ENCODE measurements at places on chromosomes 11 and 22. TPM values are rescaled to one million over a fixed set of nuclear protein-coding genes. Genes with fewer than 3 reads are reported as not detected.

MMP12 gene
- total RNA-seq, result not detected

TEX12 gene
- not detected for total RNA-seq

TPBGL gene
- total RNA-seq, result not detected

DUSP8 gene
- not detected for total RNA-seq

SLC43A3 gene
- total RNA-seq, result 153 TPM

TRPM5 gene
- total RNA-seq, result not detected

- no peak for DNase-seq
These were observed 30.8 kb downstream of the MYH9 start for GRCh38 chr22:36356708-36357624.

GRCh38 chr11:4181782-4182721 is 87.5 kb downstream of the RRM1 start:
- DNase-seq, result peak; percentile 34

GRCh38 chr11:28490773-28491382 is 382.7 kb downstream of the METTL15 start:
- no peak for DNase-seq

DNA sequence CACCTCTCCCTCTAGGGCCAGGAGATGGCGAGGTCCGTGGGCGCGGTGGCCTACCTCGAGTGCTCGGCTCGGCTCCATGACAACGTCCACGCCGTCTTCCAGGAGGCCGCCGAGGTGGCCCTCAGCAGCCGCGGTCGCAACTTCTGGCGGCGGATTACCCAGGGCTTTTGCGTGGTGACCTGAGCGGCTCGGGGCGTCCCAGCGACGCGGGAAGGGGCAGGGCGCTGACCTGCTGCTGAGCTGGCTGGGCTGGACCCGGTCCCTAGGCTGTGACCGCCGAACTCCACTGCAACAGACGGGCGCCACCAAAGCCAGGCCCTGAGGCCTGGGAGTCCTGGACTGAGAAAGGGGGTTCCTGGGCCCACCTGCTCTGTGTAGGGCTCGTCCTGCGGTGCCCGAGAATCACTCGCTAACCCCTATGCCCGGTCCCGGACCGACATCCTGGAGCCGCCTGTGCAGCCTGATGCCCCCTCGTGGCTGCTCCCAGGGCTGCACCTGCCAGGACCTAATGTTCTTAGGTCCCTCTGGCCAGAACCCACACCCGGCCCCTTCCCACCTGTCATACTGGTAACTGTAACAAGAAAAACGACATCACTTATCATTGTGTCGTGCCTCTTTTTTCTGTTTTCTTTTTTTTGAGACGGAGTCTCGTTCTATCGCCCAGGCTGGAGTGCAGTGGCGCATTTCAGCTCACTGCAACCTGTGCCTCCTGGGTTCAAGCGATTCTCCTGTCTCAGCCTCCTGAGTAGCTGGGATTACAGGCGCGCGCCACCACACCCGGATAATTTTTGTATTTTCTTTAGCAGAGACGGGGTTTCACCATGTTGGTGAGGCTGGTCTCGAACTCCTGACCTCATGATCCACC is 15.0 kb downstream of the RHOD start:
- DNase-seq, result peak; percentile 33

DNA sequence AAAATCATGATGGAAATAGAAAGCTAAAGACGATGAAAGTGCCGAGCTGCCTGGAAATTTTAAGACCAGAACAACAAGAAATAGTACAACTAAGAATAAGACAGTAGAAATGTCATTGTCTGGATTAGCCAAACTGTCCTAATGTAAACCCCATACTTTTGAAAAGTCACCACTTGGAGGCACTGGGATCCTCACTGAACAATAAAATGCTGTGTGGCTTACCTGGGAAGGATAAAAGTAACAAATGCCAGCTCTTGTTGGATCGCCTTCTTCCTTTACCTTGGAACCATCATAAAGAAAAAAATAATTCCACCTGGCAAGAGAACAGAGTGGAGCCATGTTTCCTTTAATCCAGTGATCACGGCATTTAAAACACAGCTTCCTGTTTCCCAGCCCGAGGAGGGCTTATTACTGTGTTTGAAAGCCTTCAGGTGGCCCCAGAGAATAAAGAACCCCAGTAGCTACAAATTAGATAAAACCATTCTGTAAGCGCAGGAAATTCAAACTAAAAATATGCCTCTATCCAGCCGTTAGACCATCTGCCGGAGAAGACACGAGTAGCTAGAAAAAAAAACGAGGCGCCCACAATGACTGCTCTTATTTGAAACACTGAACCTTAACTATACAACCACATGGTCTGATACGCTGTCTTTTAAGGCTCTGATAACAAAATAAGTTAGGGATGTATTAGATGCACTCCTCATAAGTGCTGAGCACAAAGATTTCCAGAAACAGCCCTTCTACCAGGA is 4.4 kb downstream of the HPS4 start:
- no peak for DNase-seq

GRCh38 chr11:126636911-126637794 is 281.7 kb downstream of the ST3GAL4 start:
- DNase-seq, result peak; percentile 65

DNA sequence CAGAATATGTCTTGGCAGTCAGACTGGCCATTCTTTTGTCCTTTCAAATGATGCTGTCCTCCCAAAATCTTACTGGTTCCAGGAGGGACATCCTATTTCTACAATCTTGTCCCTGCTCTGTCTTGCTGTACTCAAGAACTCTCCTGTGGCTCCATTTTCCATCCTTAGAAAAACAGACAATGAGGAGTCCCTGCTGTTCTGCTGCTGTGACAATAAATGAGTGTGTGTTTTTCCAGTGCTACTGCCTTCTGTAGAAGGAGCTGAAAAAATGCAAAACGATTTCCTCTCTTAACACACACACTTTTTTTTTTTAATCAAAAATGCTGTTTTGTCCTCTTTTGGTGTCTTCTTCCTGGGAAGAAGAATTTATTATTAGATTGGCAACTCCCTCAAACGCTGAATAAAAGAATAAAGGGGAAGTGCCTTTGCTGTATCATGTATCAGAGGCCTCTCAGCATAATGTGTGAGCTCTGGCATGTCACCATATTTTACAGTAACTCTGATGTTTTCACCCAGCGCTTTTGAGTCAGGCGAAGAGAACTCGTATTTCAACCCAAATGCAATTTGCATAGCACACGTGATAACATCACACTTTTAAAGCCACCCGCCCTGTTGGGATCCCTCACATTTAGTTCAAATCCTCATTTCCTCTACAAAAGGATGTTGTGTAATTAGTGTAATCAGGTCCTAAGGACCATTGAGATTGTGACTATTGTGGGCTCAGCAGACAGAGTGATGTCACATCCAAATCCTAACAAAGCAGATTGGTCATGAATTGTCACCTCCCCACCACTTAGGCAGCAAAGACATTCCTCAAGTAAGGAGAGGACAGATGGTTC is 496.0 kb upstream of the LARGE1 start:
- no peak for DNase-seq

DNA sequence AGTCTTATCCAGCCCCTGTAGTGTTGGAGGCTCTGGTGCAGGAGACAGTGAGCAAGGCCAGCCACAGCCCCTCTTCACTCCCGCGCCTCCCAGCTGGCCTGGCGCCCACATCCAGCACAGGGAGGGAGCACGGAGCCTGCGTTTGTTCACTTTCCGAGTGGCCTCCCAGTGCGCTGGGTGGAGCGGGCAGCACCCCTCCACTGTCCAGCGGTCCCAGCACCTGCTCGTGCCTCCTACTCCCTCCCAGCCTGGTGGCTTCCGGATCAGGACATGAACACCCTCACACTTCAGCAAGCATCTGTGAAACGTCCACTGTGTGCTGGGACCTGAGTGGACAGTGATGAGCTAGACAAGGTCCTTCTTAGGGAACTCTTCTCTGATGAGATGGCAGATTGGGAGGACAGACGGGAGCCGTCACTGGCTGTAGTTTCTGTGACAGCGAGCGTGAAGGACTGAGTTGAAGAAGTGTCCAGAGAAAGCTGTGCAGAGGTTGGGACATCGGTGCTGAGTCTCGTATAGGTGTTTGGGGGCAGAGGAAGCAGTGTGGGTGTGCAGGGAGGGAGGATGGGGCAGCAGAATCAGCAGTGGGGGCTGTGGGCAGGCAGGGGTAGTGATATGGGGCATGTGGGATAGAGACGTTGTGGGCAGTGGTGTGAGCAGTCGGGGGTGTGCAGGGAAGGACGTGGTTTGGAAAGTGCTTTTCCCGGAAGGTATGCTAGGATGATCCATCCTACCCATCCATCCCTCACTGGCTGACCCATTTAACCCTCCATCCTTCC is 256.8 kb downstream of the TBC1D22A start:
- DNase-seq, result no peak

- no peak for DNase-seq
These were observed 42.9 kb upstream of the DDI1 start for GRCh38 chr11:103993507-103993906.
